Keratinocyte (primary cell): ENCODE measurements at places on chromosomes 5 and 9.

DNA sequence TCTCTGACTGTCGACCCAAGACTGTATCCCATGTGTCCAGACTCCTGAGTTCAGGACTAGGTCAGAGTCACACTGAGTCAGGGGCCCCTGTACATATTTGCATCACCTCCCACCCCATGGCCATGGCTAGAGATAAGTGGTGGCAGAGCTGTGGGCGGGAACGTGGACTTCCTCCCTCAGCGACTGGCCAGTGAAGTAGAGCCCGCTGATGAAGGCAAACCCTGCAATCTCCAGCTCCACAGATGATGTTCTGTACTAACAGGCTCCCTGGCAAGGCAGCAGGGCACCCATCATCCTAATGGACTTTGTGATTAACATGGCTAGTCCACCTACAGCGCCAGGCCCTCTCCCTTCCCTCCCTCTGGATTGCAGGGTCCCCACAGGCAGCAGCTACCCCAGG is 110.5 kb upstream of the LRRTM2 start:
- no peak for DNase-seq

DNA sequence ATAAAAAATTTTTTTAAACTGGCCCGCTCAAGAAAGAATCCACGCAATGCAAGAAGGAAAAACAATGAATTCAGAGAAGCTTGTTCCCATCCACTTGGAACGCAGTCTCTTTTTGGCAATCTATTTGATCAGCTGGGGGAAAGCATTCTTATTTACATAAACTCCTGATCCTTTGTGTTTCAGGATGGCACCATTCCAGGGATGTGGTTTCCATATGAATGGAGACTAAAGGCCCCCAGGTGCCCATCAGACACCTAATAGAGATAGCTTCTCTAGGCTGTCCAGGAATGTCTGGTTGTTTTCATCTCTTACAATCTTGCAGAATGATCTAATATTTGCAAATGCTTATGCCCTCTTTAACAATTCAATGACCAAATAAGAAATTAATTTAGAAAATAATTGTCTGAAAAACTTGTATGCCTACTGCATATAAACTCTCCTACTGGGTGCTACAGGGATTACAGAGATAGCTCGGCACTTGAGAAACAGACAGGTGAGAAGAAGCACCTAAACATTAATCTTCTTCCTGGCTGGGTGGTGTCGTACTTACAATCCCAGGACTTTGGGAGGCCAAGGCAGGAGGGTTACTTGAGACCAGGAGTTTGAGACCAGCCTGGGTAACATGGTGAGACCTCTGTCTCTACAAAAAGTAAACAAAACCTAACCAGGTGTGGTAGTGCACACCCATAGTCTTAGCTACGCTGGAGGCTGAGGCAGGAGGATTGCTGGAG is 3.0 kb upstream of the RASGRF2 start:
- no peak for DNase-seq

GRCh38 chr9:128296340-128297220 is 20.5 kb downstream of the SWI5 start:
- no peak for DNase-seq

- no peak for DNase-seq
Measured at GRCh38 chr5:110807169-110807568, 68.4 kb downstream of the SLC25A46 start.

DNA sequence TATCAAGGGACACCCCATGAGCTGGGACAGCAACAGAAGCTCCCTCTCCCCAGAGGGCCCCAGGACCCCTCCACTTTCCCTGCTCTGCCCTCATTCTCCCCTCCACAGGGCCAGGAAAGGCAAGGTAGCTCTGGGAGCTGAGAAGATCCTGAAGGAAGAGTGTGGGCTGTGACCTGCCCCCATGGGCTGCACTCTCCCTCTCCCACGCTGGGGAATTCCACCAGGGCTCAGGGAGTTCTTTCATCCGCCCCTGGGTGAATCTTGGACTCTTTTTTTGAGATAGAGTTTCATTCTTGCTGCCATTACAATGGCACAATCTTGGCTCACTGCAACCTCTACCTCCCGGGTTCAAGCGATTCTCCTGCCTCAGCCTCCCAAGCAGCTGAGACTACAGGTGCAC is 73.8 kb downstream of the C9orf50 start:
- no peak for DNase-seq

GRCh38 chr5:156380848-156381247 is 53.9 kb downstream of the SGCD start:
- no peak for DNase-seq

DNA sequence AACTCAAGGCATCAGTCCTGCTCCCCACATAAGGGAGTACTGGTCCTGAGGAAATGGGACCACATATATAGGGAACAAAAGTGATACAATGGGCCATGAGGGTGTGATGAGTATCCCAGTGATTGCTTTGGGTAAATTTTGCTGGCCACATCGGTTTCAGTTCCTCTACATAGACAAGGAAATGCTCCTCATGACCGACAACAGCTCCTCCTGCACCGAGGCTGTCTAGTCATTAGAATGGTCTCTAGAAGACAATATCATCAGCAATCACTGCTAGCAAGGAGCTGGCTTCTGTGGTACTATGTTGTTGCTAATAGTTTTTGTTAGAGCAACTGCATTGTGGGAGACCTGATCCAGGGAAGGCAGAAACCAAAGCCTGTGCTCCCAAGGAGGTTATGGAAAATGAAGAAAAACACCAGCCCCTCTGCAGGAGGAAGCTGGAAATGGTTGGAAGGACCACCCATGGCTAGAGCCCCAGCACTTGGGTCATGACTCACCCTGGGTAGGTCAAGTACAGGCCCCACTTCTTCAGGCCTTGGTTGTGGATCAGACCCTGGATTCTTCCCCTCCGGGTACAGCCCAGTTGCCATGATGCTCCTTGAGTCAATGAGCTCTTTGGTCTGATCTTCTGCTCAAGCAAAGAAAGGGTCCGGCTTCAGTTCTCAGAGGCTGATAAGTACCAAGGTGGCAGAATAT is 3.4 kb upstream of the CTSL start:
- DNase-seq, result no peak

- no peak for DNase-seq
Measured at GRCh38 chr9:92631452-92632343, 38.2 kb downstream of the IPPK start.

DNA sequence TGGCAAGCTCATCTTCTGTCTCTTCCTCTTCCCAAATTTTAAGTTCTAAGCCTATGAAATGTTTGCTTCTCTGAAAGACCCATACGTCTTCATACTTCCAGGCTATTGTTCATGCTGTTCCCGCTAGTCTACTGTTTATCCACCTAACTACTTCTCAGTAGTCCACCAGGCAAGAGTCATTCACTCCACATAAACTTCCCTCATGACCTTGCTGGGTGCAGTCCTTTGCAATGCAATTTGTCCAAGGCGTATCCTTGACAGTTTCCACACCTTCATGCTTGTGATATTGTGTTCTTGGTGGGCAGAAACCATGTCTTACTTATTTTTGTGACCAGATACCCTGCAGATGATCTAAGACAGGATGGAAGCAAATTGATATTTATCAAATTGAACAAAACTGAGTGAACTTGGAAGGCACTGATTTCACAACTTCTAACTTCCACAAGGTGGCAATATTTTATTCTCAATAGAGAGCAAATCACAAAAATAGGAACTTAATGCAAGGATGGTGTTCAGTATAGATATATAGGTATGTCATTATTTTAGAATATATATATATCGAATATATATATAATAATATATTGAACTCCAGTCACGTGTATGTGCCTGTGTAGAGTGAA is 30.3 kb downstream of the TYRP1 start:
- DNase-seq, result no peak

- DNase-seq, result no peak
Measured at GRCh38 chr9:100112677-100113336, 13.8 kb downstream of the INVS start.

GRCh38 chr9:86508208-86508903 is 154.1 kb upstream of the TUT7 start:
- no peak for DNase-seq

DNA sequence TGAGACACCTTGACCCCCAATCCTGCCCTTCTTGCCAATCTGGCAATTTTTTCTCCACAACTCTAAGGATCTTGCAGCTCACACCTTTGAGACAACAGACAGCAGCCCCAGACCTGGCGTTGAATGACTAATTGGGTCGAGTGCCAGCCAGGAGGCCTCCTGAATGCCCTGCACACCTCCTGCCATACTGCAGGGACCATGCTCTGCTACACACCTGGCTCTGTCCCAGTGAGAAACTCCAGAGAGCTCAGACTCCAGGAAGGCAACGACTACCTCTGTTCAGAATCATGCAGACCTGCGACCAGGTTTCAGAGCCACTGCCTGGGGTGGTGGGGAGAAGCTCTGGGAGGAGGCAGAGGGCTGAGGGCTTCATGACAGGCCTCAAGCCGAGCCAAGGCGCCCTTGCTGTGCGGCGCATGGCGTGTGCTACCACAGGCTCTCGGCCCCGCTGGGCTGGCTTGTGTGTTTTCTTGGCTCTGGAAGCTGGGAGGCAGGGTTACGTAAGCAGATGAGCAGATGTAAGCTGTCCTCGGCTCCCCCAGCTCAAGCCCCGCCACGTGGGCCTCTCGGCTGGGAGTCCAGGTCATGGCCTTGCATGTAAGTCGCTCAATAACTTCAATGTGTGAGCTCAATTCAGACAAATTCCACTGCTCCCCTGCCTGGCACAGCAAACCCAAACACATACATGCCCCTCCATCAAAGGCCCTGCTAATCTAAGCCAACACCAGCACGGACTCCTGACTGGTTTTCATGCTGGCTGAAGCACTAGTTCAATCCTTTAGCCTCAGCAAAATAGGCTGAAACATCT is 27.5 kb downstream of the B4GALT1 start:
- DNase-seq, result no peak

GRCh38 chr5:160166069-160166972 is 47.1 kb upstream of the PWWP2A start:
- DNase-seq, result no peak

DNA sequence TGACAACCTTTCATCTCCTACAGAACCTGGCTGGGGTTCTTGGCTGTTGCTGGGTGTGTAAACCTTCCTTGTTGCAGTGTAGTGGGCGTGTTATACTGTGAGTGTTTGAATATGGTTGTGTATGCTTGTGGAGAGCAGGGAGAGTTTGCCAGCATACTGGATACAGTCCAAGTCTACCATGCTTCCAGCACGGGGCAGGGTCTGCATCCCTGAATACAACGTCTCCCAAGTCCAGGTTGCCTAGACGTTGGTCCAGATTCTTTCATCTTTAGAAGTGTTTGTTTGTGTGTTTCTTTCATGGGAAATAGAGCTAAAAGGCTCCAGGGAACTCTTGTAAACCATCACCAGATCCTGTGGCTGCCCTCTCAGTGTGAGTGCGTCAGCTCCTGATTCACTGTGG is 46.4 kb downstream of the SYK start:
- DNase-seq, result no peak
